ENCODE measurements at places on chromosomes 6 and 20.

- no peak for DNase-seq
These were observed 1.0 kb downstream of the SALL4 start for GRCh38 chr20:51801122-51801822.

GRCh38 chr6:1386038-1386709, 3.2 kb upstream of the FOXF2 start:
- DNase-seq, result no peak

DNA sequence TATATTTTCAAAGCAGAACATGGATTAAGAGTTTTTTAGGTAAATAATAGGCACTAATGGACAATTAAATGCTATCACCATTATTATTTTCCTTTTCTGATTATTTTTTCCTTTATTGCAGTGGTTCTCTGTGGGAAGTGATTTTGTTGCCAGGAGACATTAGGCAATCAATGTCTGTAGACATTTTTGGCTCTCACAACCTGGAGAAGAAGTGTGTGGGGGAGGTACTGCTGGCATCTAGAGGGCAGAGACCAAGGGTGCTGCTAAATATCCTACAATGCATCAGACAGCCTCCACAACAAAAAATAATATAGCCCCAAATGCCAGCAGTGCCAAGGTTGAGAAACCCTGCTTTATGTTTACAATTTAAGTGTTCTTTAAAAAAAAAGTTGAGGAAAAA, 8.3 kb downstream of the IFNGR1 start:
- no peak for DNase-seq

GRCh38 chr6:96907498-96907897, 9.8 kb upstream of the NDUFAF4 start:
- no peak for DNase-seq

- DNase-seq, result no peak
These were observed 21.4 kb upstream of the PAQR8 start for GRCh38 chr6:52340603-52340880.

DNA sequence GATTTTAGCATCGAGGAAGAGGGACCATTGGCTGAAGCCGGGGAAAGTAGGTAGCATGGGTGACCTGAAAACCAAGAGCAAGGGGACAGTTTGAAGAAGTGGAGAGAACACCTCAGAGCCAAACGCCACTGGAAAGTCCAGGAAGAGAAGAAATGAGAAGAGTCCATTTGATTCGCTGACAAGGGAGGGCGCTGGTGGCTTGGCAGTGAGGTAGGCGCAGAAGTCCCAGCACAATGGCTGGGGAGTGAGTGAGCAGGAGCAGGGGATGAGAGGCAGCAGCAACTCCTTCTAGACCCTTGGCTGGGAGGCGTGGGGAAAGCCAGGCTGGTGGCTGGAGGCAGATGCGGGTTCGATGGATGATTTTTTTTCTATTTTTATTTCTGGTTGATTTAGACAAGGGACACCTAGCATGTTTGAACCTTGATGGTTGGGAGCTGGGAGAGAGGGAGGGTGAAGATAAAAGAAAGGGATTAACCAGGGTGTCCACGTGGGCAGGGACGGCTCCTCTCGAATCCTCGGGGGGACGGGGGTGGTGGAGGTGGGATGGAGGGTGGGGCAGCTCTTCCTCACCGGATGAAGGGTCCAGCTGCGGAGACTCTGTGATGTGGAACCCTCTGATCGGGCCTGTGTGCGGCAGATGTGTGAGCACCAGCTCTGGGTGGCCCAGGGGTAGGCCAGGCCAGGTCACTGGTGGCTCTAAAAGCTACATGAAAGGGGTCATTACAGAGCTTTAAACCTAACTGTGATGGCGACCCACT, 164.2 kb downstream of the NFATC2 start:
- no peak for DNase-seq

DNA sequence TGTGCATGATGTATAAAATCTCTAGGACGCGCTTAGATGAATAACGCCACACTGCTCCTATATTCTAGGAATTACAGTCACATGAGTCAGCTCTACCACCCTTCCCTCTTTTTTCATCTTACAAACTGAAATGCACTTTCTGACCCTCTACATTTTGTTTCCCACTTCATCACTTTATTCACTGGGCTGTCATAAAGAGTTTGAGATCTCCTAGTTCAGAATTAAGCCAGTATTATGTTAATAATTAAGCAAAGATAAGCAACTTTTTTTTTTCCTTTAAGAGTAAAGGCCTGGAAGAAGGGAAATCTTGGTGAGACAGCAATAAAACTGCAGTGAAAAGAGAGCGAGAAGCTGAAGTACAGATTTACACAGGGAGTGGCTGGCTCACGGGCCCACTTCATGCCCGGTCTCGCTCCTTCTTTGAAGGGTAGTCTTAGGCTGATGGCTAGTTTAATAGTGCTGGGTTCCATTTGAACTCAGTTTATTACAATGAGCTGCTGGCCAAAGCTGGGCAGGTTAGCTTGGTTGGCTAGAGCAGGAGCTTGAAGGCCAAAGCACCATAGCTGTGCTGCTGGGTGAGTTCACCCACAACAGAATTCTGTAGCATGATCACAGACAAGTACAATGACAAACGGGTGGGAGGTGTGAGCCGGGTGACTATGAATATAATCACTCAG, 110.6 kb downstream of the MAP7 start:
- no peak for DNase-seq

DNA sequence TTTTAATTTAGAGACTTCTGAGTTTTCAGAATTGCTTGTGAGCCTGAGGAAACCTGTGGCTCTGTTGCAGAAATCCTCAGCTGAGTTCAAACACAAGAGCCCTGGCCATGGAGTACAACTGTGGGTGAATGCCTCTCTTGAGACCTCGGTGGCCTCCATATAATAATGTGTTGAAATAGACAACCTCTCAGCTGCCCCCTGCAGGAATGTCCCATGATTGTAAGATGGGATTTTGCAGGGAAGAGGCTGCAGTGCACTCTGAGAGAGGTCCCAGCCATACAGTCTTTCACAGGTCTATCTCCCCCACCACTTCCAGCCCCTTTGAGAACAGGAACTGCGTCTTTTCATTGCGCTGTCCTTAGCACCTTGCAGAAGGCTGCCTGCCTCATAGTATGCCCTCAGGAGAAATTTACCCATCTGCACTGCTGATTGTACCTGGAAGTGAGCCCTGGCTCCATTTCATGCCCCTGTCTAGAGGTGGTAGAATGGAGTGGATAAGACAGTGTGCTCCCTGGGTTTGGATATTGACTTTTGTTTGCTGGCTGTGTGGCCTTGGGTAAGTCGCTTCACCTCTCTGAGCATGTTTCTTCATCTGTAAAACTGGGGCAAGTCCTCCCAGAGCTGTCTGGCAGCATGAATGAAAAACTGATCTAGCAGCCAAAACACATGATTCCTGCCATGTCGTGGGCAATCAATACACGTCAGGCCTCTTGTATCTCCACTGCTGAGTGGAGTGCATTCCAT, 16.8 kb upstream of the CDH22 start:
- no peak for DNase-seq

- DNase-seq, result no peak
These were observed 319.1 kb downstream of the RIMS1 start for GRCh38 chr6:72205500-72205899.

DNA sequence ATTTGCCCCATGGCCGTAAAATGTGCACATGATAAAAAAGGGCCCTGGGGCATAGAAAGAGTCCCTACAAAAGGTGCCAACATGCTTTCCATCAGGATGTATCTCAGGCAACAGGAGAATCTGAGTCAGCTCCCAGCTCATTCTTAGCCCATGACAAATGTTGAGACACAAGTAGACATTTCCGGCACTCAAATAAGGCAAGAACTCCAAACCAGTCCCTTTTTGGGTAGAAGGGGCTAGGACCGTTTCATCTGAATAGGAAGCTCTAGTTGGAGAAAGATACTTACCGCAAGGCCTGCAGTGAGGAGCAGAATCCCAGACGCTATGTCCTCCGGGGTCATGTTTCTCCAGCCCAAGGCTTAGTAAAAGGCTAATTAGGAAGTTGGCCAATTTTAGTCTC, 261.0 kb upstream of the RIN2 start:
- no peak for DNase-seq

GRCh38 chr6:116564921-116565872, 6.1 kb upstream of the RWDD1 start:
- DNase-seq, result no peak

DNA sequence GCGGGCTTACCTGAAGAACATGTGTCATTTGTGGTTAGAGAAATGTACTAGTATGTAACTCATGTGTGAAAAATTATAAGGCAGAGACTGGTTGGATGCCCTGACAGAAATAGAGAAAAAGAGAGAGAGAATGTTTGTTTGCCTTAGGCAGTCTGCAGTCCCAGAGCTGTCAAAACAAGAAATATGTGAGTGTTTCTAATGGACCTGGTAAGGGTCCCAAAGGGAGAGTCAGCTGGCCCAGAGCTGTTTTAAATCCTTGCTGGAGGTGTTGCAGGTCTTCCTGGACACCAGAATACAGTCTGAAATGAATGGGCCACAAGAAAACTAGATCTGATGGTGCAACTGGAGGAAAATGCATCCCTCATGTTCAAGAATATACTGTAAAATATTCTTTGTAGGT, 158.3 kb upstream of the OGFRL1 start:
- DNase-seq, result no peak

DNA sequence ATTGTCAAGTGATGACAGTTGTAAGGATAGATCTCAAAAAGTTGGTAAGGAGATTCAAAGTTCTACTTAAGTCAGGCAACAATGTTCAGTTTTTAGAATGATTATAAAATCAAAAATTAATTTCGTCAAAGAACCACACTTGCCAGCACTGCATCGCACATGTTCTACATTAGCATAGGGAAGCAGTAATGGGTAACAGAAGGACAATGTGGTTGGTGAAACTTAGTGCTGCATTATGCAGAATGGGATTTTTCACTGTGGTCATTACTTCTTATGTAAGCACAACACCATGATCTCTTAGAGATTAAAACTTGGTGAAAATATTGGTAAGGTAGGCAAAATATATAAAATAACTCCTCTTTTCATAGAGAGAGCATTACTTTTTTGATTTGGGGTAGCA, 173.7 kb upstream of the THEMIS start:
- DNase-seq, result no peak

- no peak for DNase-seq
These were observed 132.9 kb upstream of the MCHR2 start for GRCh38 chr6:100126790-100127484.

GRCh38 chr20:36871640-36872570, 4.0 kb upstream of the TLDC2 start:
- DNase-seq, result no peak

DNA sequence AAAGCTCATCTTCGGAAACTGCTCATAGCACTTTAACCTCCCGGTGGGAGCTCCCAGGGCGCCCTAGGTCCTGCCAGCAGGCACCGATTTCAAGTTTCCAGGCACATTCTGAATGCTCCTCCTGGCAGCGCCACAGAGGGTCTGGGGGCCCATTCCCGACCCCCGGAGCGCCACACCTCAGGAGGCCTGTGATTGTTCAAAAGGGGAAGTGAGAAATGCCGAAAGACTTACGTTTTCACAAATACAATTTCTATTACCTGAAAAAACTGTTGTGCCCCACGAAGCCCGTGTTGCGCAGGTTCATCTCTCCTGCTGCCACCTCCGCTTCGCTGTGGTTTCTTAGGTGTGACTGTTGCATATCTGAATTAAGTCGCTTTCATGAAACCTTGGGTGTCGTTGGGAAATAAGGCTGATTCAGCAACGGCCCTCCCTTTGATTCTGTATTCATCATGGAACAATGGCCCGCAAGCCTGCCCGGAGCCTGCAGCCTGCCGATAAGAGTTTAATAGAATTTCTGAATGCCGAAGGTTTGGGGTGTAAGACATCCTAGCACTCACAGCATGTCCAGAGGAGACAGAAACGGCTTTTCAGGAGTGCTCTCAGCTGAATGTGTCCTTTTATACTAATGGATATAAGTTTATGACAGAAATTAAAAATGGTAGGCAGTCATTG, 1.9 kb upstream of the MYT1 start:
- no peak for DNase-seq

DNA sequence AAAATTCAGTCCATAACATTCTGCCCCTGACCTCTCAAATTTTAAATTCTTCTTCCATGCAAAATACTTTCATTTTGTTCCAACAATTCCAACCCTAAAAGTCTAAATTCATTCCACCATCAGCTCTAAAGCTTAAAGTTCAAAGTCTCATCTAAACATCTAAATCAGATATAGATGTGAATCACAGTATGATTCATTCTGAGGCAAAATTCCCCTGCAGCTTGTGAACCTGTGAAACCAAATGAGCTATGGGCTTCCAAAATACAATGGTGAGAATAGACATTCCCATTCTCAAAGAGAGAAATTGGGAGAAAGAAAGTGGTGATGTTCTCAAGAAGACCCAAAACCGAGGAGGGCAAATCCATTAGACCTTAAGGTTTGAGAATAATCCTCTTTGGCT, 309.8 kb downstream of the HIVEP2 start:
- DNase-seq, result no peak

GRCh38 chr20:37651932-37652331, 41.9 kb upstream of the CTNNBL1 start:
- no peak for DNase-seq

GRCh38 chr20:12252793-12253192, 335.1 kb downstream of the BTBD3 start:
- no peak for DNase-seq

GRCh38 chr20:34439168-34439567, 76.1 kb downstream of the ITCH start:
- DNase-seq, result no peak

DNA sequence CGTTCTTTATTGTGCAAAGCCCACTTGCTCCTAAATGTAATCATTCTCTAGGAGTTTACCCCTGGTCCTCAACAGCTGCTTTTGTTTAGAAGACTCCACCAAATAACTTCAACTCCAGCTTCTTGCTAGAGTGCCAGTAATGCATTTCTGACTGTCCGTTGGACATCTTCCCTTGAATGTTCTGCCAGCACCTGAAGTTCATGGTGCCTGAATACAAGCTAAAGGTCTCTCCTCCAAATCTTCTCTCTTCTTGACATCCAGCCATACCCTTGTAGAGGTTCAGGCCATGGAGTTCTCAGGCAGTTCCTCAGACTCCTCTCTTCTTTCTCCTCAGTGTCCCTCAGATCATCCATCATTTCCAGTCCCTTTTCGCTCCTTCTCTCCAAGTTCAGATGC, 21.7 kb downstream of the PHACTR2 start:
- DNase-seq, result no peak

GRCh38 chr6:160357088-160357487, 8.9 kb downstream of the SLC22A3 start:
- no peak for DNase-seq

- DNase-seq, result no peak
These were observed 207.6 kb downstream of the OGFRL1 start for GRCh38 chr6:71496018-71496721.

DNA sequence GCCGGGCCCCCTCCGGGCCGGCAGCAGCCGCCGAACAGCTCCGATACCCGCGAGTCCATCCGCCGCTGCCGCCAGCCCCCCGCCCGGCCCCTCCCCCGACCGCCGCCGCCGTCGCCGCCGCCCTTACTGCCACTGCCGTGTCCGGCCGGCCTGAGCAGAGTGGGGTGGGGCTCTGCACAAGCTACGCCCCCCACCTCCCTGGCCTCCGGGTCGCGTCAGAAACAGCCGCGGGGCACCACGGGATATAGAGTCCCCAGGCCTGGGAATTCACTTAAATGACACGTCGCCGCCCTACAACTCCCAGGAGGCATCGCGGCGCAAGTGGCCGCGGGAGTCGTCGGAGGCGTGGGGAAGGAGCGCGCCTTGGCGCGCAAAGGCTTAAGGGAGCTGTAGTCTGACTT, at the start of gene GTPBP2:
TSS of gene GTPBP2 (minus strand) at position 161 of the 401 bp plus-strand sequence. CDS start at position 59, 102 bp downstream.
- peak; percentile 90 for DNase-seq

Measured in NCI-H2081 treated with DMSO at 0.1 percent for 48 hours (cell line).